OCI-LY7 (cell line): ENCODE measurements at places on chromosomes 7 and 10. TPM values are rescaled to one million over a fixed set of nuclear protein-coding genes. Genes with fewer than 3 reads are reported as not detected.

- DNase-seq: no peak
Measured at GRCh38 chr10:21740989-21741388, 207.0 kb downstream of the MLLT10 start.

The FAM25G gene
- not detected in 2 replicates for total RNA-seq

The C10orf62 gene
- not detected in 2 replicates for total RNA-seq

- DNase-seq: peak; percentile 92
Measured at GRCh38 chr7:23373151-23374004, 74.2 kb downstream of the MALSU1 start.

DNA sequence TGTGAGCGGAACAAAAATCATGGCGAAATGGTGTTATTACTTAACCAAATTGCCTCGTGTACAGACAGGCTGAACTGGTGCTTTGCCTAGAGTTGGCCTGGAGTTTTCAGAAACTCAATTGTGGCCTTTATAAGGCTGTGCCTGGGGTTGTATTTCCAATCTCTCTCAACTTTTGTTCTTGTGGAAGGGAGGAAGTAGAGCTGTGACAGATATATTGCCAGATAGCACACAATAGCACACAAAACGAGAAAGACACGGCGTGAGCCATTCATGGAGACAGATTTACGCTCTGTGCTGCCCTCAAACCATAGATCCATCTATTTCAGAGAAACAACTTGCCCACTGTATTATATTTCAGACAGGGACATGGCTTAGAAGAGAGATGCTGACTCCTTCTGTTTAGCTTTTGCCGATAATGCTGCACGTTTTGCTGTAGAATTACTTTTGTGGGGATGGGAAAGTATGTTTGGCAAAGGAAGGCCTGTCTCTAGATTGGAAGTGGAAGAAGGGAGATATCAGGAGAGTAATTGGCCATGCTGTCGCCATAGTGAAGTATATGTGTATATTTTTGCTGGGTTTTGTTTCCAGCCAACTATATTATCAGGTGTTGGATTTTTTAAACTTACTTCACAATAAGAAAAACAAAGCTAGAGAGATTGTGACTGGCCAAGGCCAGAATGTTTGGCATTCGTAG is 80.4 kb downstream of the AUTS2 start:
- DNase-seq: no peak

The ACSM6 gene
- not detected in 2 replicates for total RNA-seq

The GFRA1 gene
- not detected in 2 replicates for total RNA-seq

DNA sequence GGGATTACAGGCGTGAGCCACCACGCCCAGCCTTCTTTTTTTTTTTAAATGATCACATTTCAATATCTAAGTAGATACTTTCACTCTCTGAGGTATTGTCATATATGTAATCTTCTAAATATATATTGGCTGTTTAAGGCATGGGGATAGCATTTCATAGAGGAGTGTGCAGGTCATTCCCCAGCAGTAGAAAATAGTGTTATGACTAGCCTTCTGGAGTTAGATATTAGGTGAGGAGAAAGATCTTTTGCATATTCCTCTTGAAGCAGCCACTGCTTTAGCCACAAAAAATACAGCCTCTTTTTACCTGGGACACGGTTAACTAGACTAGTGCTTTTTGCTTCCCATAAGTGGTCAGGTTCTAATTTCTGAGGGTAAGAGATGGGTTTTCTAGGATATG is 28.9 kb downstream of the ADD3 start:
- no peak for DNase-seq

The OR2A12 gene
- total RNA-seq: not detected in 2 replicates

GRCh38 chr10:31836569-31837406 is 91.8 kb downstream of the ARHGAP12 start:
- peak; percentile 52 for DNase-seq

GRCh38 chr10:18222866-18223265 is 82.6 kb downstream of the CACNB2 start:
- no peak for DNase-seq

DNA sequence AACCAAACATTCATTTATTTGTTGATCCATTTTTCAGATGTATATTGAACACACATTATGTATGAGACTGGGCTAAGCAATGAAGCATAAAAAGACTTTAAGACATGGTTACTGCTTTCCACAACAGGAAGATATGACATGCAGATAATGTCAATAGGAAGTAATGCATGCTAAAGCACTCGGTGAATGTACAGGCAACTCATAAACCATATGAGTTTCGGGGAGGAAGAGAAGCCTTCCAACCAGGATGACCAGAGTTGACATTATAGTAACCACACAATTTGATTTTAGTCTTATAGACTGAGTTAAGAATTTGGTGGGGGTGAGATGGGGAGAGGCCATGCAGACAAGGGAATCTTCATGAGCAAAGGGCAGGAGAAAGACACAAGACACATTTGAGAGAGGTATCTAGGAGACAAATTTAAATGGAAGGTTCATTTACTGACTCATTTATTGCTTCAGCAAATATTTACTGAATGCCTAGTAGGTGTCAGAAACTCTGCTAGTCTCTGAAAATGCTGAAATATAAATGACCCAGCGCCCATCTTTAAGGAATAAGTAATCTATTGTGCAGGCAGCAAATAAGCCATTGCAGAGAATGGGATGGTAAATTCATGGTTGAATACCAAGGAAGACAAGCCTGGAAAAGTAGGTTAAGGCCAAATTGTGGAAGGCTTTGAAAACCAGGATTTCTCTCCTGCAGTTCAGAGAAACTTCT is 19.0 kb upstream of the SLK start:
- DNase-seq: no peak

The GCK gene
- total RNA-seq: not detected in 2 replicates

- DNase-seq: no peak
Measured at GRCh38 chr7:82443547-82444219, at the start of gene CACNA2D1. Gene CACNA2D1, minus strand, starts transcription at chr7:82443777.

The MYOZ1 gene
- not detected in 2 replicates for total RNA-seq

GRCh38 chr7:153496257-153496656 is 555.9 kb upstream of the DPP6 start:
- DNase-seq: no peak

The NKX1-2 gene
- total RNA-seq: not detected in 2 replicates

DNA sequence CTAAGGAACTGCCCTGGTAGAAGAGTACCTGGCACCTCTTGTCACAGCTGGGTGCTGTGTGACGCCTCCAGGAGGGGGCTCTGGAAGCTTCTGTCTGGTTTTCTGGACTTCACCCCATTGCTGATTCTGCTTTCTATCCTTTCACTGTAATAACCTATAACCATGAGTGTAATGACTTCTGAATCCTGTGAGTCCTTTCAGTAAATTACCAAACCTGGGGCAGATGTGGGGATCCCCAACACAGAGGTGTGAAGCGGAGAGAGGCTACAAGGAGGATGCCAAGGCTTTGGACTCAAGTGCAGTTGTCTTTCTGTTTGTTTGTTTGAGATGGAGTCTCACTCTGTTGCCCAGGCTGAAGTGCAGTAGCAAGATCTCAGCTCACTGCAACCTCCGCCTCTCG is 143.7 kb downstream of the SFMBT2 start:
- no peak for DNase-seq

GRCh38 chr10:106571192-106571946 is 593.1 kb downstream of the SORCS1 start:
- DNase-seq: peak; percentile 1

The TAF3 gene
- total RNA-seq: 11.1 and 12.0 TPM in 2 replicates

DNA sequence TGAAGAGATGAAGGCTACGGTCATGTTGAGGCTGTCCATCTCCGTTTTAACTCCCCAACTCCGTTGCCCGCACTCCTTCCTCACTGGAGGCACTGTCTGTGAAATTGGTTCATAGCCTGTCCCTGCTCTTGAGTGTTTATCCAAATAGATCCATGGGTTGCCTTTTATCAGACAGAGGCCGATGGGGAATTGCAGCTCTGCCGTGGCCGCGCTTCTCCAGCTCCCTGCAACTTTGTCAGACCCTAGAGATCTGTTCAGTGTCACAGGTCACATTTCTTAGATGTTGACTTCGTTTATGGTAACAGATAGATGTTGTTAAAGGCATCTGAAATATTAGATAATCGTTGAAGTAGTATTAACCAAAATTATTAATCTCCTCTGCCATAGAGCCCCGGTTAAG is 14.7 kb downstream of the PPP2R2D start:
- no peak for DNase-seq

DNA sequence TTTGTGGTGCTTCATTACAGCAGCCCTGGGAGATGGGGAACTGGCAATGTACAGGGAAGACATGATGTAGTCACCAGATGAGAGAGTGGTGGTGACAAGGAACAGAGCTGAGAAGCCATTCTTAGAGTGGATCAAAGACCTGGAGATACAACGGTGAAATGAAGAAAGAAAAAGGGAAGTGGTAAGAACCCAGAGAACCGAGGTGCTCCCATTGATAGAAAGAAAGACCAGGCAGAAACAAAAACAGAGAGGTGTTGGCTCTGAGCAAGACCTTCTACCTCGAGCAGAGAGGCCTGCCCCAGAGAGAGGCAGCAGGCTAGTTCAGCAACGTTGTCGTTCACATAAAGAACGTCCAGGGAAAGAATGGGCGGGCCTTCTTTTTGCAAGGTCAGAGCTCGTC is 186.7 kb downstream of the ADAM12 start:
- DNase-seq: no peak

- no peak for DNase-seq
Measured at GRCh38 chr10:51000976-51001375, 73.3 kb upstream of the PRKG1 start.

GRCh38 chr7:157589680-157590079 is 252.9 kb downstream of the DNAJB6 start:
- no peak for DNase-seq

The NCF1 gene
- total RNA-seq: 96.0 and 100 TPM in 2 replicates

DNA sequence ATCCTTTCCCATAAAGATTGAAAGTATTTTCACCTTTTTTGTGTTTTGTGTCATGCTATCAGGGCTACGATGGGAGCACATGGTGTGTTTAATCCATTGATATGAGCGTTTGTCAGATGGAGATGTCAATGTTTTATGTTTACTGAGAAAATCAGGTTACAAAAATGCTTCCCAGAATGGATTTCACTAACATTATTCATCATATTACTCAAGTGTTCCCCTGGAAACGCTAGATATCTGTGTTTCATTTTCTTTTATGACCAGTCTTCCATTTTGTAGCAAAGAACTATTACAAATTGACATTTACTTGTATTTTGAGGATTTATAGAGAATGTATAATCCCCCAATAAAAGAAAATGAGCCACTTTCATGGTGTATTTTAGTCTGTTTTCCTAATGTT is 293.5 kb upstream of the AKR1E2 start:
- no peak for DNase-seq

DNA sequence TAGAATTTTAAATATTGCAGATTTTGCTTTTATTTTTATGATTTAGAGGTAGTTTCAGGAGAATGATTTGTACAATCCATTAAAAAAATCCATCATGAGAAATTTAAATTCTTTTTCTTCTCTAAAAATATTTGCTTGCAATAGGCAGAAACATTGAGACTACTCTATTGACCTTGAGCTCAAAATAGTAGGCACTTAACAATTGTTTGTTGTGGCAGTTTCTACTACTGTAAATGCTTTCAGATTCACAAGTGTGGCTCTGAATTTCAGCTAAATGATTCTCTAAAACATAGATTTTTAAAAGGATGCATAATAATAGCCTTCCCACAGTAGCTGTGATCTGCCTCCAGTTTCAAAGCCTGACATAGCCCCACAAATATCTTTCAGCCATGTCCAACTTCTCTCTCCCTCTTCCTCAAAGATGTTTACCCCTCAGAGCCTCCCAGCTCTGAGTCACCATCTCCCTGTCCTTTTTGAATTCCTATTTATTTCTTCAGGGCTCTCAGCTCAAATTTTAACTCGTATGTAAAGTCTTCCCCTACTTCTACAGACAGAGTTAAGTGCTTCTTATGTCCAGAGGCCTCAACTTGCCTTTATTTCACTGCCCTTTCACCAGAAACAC is 160.5 kb downstream of the AOAH start:
- DNase-seq: no peak

DNA sequence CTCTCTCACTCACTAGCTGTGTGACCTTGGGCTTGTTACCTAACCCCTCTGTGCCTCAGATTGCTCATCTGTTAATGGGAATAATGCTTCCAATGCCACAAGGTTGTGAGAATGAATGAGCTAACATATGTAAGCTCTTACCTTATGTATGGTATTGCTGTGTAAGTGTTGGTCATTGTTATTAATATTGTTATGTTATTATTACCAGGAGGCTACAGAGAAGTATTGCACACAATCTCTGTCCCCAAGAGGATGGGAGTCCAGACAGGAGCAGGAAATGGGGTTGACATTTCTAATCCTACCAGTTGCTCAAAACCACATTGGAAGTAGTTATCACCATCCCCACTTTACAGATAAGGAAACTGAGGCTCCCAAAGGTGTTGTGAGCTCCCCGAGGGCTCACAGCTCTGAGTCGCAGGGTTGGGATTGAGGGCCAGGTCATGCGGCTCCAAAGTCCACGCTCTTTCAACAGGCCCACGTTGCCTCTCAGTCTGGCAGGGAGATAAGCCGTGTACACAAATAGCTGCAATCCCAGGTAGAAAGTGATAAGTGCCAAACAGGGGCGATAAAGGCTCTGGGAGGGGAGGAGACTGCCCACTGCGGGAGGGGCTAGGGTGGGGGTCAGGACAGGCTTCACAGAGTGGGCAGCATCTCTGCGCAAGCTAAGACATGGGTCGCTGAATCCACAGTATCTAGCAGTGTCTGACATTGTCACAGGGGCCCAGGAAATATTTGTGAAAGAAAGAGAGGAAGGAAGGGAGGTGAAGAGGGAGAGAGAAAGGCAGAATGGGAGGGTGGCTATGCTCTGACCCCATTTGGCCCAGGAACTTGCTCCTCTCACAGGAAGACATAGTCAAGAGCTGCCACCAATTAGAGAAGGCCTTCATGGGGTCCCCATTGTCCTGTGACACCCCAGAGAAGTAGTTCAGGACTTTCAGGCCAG is 9.6 kb upstream of the ZMIZ1 start:
- no peak for DNase-seq

- DNase-seq: no peak
Measured at GRCh38 chr7:74511345-74511744, 57.6 kb downstream of the GTF2IRD1 start.

DNA sequence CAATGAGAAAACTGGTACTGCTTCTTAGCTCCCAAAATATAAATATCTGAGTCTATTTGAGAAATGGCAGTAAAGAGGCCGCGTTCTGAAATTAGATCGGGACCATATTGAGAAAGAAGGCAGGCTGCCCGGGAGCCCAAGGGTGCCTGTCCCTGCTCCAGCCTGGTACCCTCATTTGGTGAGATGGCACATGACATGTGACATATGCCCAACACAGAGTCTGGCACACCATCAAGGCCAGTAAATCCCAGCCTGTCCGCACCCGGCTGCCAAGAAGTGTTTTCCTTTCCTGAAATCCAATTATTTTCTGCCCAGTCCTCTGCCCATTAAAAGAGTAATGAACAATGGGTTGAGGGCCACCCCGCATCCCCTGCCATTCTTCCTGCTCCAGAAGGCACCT is 66.4 kb downstream of the CDH23 start:
- DNase-seq: no peak

The GAD2 gene
- total RNA-seq: not detected in 2 replicates

DNA sequence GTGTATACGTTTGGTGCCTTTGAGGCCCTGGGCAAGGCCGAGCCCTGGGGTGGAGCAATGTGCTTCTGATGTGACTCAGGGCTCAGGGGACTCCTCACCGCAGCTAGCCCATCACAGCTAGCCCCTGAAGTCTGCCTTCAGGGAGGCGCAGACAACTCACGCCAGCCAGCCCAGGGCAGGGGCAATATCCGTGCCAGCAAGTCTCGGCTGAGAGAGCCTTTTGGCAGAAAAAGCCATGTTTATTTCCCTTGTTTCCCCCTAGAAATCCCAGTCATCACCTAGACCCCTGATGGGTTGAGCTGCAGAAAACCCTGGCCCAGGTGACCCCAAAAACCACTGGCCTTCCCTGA is 90.4 kb downstream of the CHST15 start:
- DNase-seq: no peak
